ENCODE measurements at places on chromosomes 4 and X. TPM values are rescaled to one million over a fixed set of nuclear protein-coding genes. Genes with fewer than 3 reads are reported as not detected.

The IL21 gene
- not detected for polyA plus RNA-seq

The MAGED4B gene
- polyA plus RNA-seq = 34.2 TPM

The SEPTIN6 gene
- polyA plus RNA-seq = 24.4 TPM

The RNF113A gene
- polyA plus RNA-seq = 9.2 TPM

The RTL3 gene
- 0.99 TPM for polyA plus RNA-seq

The MID1 gene
- 16.4 TPM for polyA plus RNA-seq

The SOX3 gene
- not detected for polyA plus RNA-seq

The SPACA5 gene
- not detected for polyA plus RNA-seq

The CXorf38 gene
- 7.2 TPM for polyA plus RNA-seq

The SLC39A8 gene
- polyA plus RNA-seq = 2.7 TPM

The SLC10A4 gene
- polyA plus RNA-seq = 1.0 TPM

The PCDH7 gene
- 34.1 TPM for polyA plus RNA-seq

The SUPT20HL1 gene
- not detected for polyA plus RNA-seq

The ADH1C gene
- 7.0 TPM for polyA plus RNA-seq

The VCX2 gene
- polyA plus RNA-seq = not detected

DNA sequence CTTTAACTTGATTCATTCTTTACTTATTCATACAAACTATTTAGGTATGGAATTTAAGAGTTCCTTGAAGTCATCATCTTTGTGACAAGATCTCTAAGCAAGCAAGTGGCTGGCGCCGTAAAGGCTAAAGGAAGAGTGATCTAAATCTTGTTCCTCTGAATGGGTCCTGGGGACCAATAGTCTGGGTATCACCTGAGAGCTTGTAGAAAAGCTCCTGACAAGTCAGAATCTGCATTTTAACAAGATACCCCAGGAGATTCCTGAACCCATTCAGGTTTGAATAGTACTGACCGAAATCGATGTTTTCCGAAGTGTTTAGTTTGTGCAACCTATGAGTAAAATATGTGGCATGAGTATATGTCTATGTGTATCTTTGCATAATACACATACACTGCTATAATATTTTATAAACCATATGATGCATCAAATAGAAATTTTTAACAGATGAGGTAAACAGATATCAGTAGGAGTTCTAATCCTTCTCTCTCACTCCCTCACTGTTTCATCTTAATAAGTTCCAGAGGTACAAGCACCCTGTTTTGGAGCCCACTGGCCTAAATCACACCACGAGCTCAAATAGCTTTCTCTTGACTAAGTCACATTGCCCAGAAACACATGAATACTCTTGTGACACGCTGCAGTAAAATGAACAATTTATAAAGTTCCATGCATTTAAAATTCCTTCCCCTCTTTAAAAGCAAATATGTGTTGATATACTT lies 170.0 kb downstream of the RELL1 start:
- no peak for DNase-seq

- DNase-seq = no peak
Measured at GRCh38 chrX:98405376-98405775, 1521.7 kb downstream of the RPA4 start.

DNA sequence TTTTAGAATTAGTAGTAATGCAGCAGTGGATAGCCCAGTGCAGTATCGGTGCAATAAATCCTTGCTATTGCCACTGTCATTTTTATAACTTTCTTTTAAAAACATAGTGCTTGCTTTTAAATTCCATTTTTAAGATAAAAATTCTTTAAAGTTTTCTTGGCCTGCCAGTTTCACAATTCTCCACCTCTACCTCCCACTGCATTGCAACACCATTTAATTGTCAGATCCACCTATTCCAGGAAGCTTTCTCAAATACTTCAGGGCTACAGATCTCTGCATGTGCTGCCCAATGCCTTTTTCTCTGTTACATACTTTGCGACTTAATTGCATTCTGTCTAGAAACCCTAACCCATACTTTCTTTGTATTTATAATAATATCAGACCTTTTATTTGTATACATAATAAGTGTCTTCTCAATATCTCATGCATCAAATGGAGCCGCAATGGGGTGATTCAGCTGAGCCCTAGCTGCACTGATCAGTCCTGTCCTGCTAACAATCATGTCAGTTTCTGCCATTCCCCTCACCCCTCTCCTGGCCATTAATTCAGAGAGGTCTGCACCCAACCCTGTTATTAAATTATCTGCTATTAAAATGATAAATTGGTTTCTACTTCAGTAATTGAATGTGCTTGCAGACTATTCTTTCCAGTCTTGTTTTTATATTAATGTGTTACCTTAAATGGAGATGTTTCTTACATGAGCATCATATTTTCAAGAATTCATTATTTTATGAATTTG lies 193.1 kb downstream of the SLIT2 start:
- DNase-seq = no peak

- DNase-seq = no peak
Measured at GRCh38 chr4:165784672-165785071, 88.4 kb upstream of the TLL1 start.

- no peak for DNase-seq
Measured at GRCh38 chr4:140640150-140640748, 71.5 kb upstream of the UCP1 start.

GRCh38 chr4:127484117-127484516 lies 148.6 kb upstream of the INTU start:
- DNase-seq = no peak

DNA sequence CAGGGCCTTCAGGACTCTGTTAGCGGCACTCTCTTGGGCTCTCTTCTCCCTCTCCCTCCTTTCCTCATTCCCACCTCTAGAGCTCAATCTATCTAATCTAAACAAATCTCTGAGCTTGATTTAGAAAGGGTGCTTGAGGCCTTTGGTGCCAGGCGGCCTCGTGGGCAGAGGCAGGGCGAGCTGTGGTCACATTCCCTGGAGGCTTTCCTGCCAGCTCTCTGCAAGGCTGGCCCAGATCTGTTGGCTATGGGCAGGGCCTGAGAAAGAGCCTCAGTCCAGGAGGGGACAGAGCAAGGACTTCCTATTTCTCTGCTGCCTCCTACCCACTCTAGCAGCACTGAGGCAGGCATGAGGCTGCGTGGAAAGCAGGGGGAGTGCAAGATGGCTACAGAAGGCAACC lies 38.6 kb downstream of the PJA1 start:
- no peak for DNase-seq

DNA sequence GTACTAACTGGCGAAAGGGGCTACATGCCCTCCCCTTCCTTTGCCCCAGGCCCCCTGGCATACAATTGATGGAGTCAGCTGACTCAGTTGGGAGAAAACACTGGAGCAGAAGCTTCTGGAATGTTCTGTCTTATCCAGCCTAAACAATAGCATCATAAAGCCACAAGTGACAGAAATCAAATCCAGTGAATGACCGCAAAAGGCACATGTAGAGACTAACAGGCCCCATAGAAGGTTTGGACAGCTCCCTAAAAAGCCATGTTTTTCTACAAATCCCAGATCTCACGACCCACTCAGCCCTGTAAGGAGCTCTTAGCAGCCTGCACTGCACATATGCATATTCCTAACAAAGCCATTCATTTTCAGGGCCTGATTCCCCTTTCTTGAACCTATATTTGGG lies 25.1 kb downstream of the SCARB2 start:
- no peak for DNase-seq

DNA sequence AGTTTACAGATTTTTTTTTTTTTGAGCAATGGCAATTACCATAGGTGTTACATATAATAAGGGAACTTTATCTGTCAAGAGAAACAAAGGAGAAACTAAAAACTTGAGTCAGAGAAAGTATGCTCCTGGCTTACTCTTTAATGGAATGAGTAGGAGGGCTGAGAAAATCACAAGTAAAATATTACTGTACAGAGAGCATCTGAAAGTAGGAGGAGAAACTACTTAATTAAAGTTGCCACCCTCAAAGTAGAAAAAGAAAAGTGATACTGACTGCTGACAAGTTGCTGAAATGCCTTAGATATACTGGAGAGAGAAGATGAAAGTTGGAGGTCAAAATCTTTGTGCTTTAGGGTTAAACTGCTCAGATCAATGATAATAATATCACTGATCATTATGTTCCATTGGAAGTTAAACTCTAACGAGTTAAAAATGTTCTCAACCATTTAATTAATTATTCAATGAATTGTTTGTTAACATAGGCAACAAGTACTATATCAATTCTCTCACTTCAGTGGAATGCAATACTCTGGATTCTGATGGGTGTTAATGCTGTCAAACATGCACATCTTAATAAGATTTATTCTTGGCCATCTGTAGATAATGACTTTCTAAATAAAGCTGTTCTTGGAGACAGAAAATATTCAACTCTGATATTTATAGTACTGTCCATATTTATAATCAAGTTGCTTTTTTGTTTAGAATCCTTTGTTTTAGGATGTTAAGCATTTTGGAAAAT lies 61.2 kb upstream of the CAMK2D start:
- no peak for DNase-seq

DNA sequence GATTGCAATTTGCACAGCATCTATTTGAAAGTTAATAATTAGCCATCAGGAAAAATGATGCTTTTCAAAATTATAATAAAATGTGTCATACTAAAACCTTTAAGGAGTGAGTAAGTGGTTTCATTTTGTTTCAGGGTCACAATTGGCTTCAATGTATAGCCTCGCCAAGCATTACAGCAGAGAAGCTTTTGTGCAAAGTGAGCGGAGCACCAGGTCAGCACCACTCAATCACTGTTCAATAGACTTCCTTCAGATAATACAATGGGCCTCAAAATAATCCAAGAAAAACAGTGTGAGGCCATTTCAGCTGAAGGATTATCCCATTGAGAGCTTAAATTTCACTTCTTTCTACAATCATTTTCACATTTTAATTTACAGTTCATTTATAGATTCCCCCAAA lies 409.2 kb upstream of the SLIT2 start:
- no peak for DNase-seq

GRCh38 chr4:178215763-178216162 lies 773.5 kb upstream of the AGA start:
- DNase-seq = no peak

DNA sequence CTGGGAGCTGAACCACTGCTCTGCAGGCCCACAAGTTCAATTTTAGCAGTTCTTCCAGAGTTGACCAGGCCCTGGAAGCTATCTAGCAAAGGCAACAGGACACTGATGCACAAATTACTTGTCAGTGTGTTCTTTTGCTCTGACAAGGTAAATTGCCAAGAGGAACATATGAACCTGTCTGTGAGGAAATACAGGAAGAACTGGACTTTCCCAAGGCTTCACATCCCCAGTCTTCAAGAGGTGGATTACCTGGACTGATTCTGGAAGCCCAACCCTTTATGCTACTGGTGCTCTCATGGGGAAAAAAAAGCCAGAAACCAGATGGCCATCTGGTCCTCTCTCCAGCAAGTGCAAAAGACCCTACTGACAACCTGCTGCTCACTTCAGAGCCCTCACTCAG lies 1.9 kb upstream of the TMEM185A start:
- no peak for DNase-seq

DNA sequence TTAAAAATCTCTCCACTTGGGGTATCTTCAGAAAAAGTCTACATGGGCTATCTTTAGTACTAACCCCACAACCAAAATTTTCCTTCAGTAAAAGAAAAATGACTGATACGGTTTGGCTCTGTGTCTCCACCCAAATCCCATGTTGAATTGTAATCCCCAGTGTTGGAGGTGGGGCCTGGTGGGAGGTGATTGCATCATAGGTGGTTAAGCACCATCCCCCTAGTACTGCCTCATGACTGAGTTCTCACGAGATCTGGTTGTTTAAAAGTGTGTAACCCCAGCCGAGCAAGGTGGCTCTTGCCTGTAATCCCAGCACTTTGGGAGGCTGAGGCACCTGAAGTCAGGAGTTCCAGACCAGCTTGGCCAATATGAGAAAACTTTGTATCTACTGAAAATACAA lies 66.8 kb downstream of the USP46 start:
- no peak for DNase-seq

- DNase-seq = no peak
Measured at GRCh38 chrX:720825-721224, 90.2 kb downstream of the SHOX start.

- no peak for DNase-seq
Measured at GRCh38 chr4:119081943-119082342, 53.7 kb upstream of the MYOZ2 start.

DNA sequence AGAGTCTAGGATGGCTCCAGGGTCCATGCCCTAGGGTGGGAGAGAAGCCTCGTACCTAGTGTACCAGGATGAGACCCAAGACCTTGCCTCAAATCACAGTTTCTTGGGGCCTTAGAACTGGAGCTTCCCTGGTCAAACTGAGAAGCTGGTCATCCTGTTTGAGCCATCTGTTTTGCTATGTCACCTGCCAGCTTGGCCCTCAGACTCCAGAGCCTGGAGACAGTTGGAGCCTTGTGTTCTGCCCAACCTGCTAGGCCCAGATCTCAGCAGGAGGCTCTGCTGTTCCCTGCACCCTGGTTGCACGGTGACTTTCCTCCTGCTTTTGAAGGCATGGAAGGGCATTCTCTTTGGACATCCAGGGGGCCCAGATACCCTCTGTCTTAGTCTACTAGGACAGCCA lies 206.3 kb upstream of the ATP6AP2 start:
- no peak for DNase-seq

- no peak for DNase-seq
Measured at GRCh38 chr4:156186111-156186510, 232.4 kb upstream of the CTSO start.

DNA sequence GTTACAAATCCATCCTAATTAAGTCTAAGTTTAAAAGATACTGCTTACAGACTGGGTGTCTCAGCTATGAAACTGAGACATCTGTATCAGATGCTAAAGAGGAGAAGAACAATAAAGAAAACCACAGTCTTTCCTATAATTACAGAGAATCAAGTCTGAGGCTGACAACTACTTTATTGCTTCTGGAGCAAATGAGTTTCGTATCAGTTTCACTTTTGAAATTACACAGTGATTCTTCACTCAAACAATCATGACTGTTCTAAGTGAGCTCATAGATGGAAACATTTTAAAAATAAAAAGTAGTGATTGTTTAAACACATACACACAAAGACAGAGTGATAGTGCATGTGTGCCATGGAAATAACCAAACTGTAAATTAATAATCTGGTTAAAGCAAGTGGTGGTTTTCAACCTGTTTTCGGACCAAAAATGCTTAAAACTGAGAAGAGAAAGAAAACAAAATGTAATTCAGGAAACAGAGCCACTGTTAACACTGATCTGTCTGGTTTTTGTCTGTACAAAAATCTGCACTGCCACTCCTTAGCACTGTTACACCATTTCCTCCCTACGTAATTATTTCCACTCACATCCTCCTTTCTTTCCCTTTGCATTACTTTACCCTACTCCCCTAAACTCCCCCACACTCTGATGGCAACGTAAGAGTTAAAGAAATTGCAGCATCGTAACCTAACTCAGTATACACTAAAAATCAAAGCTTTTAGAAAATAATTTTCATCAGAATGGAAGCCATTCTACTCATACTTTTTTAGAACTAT lies 12.5 kb downstream of the RFC1 start:
- DNase-seq = peak; percentile 47
